ENCODE measurements at places on chromosomes 3 and 15.

DNA sequence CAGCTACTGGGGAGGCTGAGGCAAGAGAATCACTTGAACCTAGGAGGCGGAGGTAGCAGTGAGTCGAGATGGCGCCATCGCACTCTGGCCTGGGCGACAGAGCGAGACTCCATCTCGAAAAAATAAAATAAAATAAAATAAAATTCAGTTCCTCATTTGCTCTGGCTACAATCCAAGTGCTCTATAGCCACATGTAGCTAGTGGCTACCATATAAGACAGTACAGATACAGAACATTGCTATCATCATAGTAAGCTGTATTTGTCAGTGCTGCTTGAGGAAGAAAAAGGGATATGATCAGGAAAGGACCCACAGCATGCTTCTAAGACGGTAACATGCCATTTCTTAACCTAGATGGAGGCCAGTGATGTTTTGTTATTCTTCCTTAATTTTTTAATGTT lies 88.7 kb upstream of the CDAN1 start:
- DNase-seq = no peak

DNA sequence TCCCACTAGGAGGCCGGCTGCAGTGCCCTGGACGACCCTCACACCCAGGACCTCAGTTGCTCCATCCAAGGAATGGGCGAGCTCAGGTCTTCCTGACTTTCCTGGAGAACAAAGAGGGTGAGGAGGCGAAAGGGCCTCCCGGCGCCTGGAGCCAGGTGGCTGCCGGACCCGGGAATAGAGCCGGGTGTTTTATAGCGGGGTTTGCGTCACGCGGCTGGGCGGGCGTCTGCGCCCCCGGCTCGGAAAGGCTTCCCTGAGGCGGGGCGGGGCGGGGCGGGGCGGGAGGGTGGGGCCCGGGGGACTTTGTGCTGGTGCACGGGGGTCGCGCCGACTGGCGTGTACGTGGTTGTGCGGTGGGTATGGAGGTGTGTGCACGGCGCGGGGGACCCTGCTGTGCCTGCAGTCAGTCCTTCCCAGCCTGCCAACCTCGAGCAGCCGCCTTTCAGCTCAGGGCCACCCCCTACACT lies 4.6 kb upstream of the PRKCD start:
- no peak for DNase-seq

DNA sequence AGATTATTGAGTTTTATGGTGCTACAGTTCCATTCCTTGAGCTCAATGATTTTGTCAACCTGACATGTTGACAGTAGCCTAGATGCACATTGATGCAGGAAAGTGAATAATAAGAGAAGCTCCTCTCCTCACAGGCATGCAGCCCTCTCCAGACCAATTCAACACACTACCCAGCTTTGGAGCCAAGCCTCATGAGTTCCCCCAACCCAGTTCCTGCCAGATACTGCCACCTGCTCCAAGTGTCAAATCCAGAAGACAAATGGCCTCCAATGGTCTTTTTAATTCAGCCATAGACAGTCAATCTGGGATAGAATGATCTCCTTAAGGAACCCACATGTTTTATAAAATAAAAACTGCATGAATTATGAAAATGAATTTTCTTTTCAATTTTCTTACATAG lies 83.7 kb upstream of the ARHGEF3 start:
- no peak for DNase-seq

- no peak for DNase-seq
These were observed 45.6 kb upstream of the PAQR5 start for GRCh38 chr15:69253156-69253555.
